Trophoblast cell (in vitro differentiated cells and primary cell): ENCODE measurements at places on chromosomes 1 and 21.

DNA sequence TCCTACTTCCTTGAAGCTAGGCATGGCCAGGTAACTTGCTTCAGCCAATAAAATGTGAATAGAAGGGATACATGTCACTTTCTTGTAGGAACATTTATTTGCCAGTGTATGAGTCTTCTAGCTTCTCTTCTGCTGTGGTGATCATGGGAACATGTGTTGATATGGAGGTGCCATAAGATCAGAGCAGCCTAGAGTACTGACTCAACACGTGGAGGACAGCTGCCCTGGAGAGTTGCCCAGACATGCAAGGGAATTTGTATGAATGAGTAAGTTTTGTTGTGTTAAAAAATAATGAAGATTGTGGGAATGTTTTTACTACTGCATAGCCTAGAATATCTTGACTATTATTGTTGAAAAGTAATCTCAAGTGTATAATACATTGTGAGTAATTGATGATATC is 502.3 kb downstream of the NUF2 start:
- H3K27ac ChIP-seq: no peak overlapping the region
- DNase-seq: no peak
- H3K36me3 ChIP-seq: no peaks in the 10 kb centered on the region

GRCh38 chr1:208868554-208868953 is 624.4 kb upstream of the PLXNA2 start:
- no peaks in the 10 kb centered on the region for H3K36me3 ChIP-seq
- peak; percentile 54 for DNase-seq
- H3K4me3 ChIP-seq: no peak overlapping the region
- no peaks in the 10 kb centered on the region for H3K27me3 ChIP-seq

- H3K4me1 ChIP-seq: no peaks in the 10 kb centered on the region
- no peak for DNase-seq
- H3K4me3 ChIP-seq: no peak overlapping the region
- no peaks in the 10 kb centered on the region for H3K27me3 ChIP-seq
- no peaks in the 10 kb centered on the region for H3K36me3 ChIP-seq
Measured at GRCh38 chr21:28261298-28261697, 731.4 kb downstream of the LTN1 start.

DNA sequence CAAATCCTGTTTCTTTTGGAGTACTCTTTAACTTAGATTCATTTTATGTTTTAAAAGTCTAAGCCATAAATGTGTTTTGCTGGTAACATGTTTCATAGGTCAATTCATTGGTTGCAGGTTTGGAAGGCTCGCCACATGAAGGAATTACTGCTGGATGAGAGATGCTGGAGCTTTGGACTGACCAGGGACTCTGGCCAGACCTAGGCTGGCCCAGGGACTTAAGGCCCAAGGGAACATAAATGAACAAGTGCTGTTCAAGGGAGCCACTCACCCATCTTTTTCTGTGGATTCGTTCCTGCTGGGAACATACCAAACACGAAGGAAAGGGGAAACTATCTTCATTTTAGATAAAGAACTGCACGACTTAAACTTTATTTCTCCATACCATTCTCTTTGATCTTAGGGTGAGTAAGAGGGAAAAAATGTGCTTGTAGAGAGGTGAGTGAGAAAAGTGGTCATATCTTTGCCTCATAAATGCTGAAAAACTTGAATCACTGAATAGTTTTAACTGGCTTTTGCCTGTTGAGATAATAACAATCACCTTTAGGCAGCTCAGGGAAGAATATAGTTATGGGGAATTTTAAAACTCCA is 15.3 kb upstream of the SHCBP1L start:
- H3K27me3 ChIP-seq: no peaks in the 10 kb centered on the region
- no peaks in the 10 kb centered on the region for H3K4me1 ChIP-seq
- DNase-seq: peak; percentile 61

DNA sequence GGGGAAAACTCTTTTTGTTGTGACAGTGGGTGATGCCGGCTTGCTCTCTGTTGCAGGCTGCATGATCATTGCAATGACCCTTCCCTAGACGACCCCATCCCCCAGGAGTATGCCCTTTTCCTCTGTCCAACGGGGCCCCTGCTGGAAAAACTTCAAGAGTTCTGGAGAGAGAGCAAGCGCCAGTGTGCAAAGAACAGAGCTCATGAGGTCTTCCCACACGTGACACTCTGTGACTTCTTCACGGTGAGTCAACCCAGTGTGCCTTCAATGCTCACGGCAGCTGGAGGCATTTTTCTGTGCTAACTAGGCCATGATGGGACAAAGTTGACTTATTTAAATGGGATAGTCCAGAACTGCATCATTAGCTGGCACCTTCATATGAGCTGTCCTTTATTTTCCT is 5.7 kb downstream of the UBASH3A start:
- no peaks in the 10 kb centered on the region for H3K4me1 ChIP-seq
- H3K4me3 ChIP-seq: no peak overlapping the region
- no peaks in the 10 kb centered on the region for H3K36me3 ChIP-seq

DNA sequence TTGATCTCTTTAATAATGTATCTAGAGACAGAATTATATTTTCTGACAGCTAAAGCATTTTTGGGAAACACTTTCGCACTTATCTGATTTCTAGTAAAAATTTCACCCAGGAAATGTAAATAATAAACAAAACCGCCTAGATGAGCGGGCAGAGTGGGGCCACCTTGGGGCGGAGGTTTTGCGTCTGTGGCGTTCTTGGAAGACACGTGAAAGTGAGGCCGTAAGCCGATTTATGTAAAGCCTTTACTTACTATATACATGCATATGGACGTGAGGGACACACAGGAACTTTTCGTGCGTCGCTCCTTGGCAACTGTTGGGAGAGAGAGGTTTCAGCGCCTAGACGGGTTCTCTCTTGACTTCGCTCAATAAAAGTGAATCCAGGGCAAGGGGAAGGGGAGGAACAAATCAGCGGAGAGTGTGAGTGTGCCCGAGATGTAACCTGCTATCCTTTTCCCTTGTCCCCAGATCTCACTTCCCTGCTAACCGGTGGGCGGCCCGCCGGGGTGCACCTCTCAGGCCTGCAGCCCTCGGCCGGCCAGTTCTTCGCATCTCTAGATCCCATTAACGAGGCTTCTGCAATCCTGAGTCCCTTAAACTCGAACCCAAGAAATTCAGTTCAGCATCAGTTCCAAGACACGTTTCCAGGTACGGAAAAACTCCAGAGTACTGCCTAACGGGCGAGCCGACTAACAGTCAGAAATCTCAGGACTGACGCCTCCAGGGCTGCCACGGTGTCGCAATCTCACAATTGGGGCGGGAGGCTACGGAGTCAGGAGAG is 1.7 kb downstream of the HLX start:
- peak; percentile 67 for DNase-seq
- H3K4me3 ChIP-seq: no peak overlapping the region
- H3K4me1 ChIP-seq: peaks cover 25% of the 10 kb centered on the region
- peaks cover 95% of the 10 kb centered on the region for H3K27me3 ChIP-seq

DNA sequence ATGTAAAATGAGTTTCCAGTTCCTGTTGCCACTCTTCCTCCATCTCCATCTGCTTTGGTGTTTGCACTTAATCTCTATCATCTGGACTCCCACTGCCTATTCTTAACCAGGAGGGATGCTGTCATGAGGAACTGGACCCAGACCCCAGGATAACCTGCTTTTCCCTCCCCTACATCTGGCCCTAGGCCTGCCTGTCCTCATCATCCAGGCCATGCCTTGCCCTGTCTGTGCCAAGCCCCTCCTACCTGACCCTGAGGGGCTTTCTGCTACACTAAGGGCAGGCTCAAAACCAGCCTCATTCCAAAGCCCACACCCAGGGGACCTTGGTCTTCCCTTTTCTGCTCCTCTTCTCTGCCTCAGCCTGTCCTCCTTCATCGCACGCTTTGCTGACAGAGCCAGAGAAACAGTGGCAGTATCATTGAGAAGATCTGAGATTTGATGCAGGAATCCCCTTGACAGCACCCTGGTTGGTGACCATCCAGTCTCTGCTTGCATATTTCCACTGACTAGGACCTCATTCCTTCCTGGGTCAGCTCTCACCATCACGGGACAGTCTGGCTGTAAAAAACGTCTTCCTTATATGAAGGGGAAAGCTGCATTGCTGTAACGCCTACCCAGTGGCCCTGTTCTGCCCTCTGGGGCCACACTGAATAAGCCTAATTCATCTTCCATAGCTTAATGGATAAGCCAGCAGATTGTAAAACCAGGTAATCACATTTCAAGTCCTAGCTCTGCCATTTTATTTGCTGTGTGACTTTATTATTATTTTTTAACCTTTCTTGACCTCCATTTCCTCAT is 38.8 kb downstream of the PLXNA2 start:
- no peaks in the 10 kb centered on the region for H3K27me3 ChIP-seq
- peaks cover 31% of the 10 kb centered on the region for H3K36me3 ChIP-seq
- no peak overlapping the region for H3K4me3 ChIP-seq
- no peak overlapping the region for H3K27ac ChIP-seq
- H3K4me1 ChIP-seq: peaks cover 35% of the 10 kb centered on the region

DNA sequence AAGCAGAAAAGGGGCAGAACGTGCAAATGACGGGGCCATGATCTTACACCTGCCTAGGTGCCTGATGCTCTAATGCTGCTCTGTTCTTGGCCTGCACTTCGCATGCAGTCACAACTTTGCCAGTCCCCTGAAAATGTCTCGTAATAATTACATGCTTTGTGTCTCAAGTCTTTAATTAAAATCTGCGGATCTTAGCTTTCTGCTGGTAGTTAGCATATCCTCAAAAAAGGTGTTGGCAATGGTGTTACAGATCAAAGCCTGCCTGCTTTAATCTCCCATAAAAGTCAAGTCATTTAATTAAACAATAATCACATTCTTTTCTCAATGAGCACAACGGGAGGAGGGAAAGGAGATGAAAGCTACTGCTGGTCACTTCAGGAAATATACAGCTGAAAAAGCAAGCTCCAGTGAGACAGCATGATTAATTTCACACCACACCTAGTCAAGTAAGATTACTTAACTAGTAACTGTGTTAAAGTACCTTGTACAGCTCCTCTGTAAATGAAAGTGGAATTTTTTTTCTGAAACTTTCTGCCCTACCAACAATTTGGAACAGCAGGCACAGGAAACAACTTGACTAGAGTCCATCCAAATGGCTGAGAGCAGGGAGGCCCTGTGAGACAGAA is 45.8 kb downstream of the STX6 start:
- H3K36me3 ChIP-seq: peaks cover 26% of the 10 kb centered on the region
- H3K4me1 ChIP-seq: no peaks in the 10 kb centered on the region
- H3K27ac ChIP-seq: no peak overlapping the region
- DNase-seq: no peak
- H3K27me3 ChIP-seq: no peaks in the 10 kb centered on the region
